ENCODE measurements at places on chromosomes 7 and 10.
A peak's percentile ranks its signal among the peaks of the same experiment; 100 is the strongest.

- no peak for DNase-seq
These were observed 85.2 kb downstream of the IGF2BP3 start for GRCh38 chr7:23385140-23385539.

- no peak for DNase-seq
These were observed 18.7 kb upstream of the DDIT4 start for GRCh38 chr10:72254813-72255568.

- no peak for DNase-seq
These were observed 43.1 kb downstream of the KLF6 start for GRCh38 chr10:3741688-3742461.

DNA sequence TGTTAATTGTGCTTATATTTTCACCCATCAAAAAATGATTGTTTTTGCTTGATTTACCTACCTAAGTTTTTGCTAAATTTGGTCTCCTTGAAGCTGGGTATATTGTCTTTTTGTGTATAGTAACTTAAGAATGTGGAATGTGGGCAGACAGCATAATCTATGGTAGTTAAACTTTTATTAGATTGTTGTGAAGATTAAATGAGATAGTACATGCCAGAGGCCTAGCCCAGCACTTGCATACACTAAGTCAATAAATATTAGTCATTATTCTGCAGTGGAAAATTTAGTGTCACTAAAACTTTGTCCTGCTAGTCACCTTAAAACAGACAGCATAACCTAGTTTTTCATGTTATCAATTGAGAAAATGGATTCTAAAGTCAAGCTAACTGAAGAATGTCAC lies 19.3 kb upstream of the RPA3 start:
- no peak for DNase-seq

DNA sequence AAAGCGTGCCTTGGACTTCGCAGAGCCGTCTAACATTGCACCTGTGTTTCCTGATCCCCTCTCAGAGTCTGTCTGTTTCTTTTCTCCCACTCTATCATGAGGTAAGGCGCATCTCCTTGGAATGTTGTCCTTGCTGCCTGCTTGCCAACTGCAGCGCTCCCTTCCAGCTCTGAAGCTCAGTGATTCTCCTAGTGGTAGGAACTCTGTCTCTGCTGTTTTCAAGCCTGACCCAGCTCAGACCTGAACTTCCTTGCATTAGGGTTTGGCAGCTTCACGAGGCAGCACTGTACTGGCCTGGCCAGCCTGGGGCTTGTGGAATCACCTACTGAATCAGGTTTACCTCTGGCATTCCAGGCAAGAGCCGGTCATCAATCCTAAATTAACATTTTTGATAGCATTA lies 123.9 kb downstream of the CREB5 start:
- peak; percentile 50 for DNase-seq

- DNase-seq = no peak
These were observed 1191.1 kb downstream of the SORCS1 start for GRCh38 chr10:105973360-105973759.

DNA sequence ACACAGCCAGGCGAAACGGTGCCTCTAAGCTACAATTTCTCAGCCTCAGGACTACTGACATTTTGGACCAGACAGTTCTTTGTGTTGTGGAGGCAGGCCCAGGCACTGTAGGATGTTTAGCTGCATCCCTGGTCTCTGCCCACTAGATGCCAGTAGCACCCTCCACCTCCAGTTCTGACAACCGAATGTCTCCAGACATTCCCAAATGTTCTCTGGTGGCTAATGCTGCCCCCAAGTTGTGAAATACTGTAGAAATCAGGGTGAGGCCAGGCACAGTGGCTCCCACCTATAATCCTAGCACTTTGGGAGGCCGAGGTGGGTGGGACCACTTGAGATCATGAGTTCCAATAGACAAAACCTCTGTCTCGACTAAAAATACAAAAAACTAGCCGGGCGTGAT lies 18.2 kb downstream of the HNRNPF start:
- no peak for DNase-seq

DNA sequence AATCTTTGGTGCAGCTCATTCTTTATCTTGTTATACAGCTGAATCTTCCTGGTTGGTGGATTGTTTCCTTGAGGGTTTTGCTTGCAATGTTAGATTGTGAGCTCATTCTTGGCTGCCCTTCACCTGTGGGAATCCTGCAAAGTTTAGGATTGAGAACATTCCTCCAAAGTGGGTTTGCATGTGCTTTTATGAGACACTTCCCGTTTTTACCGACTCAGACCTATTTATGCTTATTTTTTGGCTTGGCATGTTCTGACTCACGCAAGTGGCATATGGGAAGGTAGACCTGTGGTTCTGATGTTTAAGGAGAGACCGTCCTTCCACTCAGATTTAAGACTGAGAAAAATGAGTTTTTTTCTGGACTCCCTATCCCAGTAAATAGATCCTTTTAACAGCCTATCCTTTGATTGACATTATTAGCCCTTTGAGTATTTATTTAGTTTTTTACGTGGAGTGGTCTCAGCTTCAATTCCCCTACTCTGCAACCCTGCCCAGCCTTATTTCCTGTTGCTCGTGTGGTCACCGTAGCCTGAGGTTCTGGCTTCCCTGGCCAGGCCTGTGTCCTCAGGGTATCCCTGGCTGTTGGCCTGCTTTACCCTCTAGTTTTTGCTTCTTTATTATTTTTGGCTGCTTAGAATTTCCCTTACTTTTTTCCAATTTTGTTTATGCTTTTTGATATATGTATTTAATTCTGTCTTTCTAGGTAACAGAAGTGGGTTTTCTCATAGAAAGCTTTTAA lies 13.4 kb upstream of the PRF1 start:
- DNase-seq = no peak

- no peak for DNase-seq
These were observed 2.4 kb downstream of the BRI3 start for GRCh38 chr7:98283887-98284222.

- no peak for DNase-seq
These were observed 27.8 kb downstream of the FAM53B start for GRCh38 chr10:124716369-124716768.

DNA sequence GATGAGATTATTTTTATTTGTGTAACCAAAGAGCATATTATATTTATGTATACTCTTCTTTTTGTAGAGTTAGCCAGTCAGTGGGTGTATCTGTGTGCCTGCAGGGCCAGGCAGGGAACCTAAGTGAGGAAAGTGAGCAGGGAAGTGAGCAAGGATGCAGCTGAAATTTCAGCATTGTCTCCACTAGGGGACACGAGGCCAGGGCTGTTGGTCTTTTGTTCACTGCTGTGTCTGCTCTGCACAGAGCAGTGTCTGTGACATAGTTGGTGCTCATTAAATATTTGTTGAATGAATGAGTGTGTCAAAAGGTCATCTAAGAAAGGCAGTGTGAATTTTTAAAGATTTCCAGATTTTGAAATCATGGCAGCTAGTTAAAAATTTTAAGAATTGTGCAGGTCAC lies 51.8 kb downstream of the SUGCT start:
- DNase-seq = peak; percentile 5

- DNase-seq = no peak
These were observed 1160.3 kb upstream of the AUTS2 start for GRCh38 chr7:68438016-68438415.
